ENCODE measurements at places on chromosomes 5 and 9.

GRCh38 chr9:137241490-137242268 is 592 bp downstream of the TUBB4B start:
- DNase-seq: peak; percentile 87

DNA sequence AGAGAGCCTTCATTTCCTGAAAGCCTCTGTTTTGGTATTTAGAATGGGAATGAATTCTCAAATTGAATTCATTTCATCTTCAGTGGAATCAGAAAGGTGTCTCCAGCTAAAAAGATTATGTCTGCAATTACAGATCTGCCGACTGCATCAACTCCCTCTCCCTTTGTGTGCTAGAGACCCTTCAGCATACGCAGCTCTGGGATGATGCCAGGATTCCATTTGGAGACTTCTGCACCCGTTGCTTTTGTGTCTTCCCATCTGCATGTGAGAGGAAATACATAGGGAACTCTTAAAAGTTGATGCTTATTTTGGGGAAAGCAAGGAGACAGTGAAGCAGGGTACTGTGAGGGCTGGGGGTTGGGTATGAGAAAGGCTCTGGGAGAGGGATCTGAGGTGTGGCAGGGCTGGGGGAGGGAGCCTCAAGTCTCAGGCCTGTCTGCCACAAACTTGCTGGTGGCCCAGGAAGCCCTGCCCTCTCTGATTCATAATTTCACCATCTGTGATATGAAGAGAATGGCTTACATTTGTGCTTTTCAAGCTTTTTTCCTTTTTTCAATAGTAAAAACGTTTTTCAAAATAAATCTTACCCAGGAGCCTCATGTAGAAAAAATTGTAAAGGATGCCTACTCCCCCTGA is 89.7 kb upstream of the SAP30L start:
- DNase-seq: no peak

GRCh38 chr5:11197726-11198125 is 436.7 kb upstream of the DAP start:
- DNase-seq: no peak

- DNase-seq: no peak
Measured at GRCh38 chr5:1371218-1371971, 26.5 kb upstream of the CLPTM1L start.

DNA sequence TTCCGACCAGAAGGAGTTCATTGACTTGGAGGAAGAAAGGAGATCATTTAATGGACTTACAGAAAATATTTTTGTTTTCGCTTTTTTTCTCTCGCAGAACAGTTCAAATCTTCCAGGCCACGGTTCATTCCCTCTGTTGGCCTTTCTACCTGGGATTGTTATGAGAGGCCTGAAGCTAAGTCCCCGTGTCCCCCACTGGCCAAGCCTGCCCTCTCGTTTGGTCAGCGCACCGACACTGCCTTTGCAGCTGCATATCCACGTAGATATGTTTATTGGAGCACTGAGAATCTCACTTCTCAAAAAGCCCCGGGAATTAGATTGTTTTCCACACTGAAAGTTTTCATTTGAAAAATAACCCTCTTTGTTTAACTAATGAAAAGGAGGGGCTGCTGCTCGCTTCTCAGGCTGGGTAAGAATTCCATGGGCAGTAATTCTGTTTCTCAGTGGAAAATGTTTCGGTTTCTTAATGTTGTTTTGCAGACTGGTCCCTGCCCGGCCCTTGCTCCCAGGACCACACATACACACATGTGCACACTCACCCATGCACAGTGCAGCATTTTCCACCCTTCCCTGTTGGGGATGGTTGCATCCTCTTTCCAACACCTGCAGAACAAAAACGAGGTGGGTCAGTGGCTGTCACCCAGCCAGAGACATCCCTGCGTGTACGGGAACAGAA is 655.7 kb downstream of the BNC2 start:
- DNase-seq: no peak

- no peak for DNase-seq
Measured at GRCh38 chr5:147789820-147790219, 7.3 kb upstream of the JAKMIP2 start.

DNA sequence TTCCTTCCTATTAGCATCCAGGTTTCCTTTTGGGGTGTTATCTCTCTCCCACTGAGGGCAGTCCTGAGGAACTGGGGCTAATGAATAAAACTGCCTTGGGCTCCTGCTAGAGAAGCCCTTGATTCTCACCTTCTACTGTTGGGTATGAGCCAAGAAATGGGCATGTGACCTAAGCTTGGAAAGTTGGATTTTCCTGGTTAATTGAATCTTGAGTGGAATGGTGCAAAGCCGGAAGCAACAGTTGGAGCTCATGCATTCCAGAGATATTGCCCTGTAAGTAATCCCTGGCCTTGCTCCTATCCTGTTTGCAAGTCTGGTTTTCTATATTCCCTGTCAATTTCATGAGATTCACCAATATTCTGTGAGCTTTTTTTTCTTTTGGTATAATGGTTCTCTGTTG is 158.5 kb upstream of the ELL2 start:
- DNase-seq: no peak

Data from hematopoietic multipotent progenitor cell treated with erythropoietin and hydrocortisone succinate and interleukin-3 and kit ligand, for 17 days (in vitro differentiated cells).